ENCODE measurements at places on chromosomes 11 and 22. TPM values are rescaled to one million over a fixed set of nuclear protein-coding genes. Genes with fewer than 3 reads are reported as not detected.

DNA sequence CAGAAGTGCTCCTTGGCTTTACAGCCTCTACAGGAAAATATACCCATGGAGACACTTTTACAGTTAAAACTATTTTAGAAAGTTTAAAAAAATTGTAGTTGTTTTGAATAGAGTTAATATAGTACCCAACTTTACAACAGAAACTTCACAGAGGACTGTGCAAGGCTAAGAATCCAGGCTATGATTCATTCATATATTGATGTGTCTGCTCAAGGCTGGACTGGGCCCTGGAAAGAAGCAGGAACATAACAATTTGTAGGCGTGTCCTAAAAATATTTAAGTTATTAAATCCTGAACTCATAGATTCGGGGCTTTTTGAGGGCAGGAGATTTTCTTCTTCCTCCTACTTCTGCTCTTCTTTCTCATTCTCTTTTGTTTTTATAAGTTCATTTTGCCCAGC lies 291.5 kb upstream of the CCDC179 start:
- H3K27ac ChIP-seq, result no peak overlapping the region
- no peaks in the 10 kb centered on the region for H3K36me3 ChIP-seq
- no peaks in the 10 kb centered on the region for H3K4me1 ChIP-seq

GRCh38 chr11:131692151-131692550 lies 321.7 kb downstream of the NTM start:
- no peak overlapping the region for H3K27ac ChIP-seq
- no peaks in the 10 kb centered on the region for H3K36me3 ChIP-seq
- no peak for DNase-seq
- no peaks in the 10 kb centered on the region for H3K4me1 ChIP-seq
- no peak overlapping the region for H3K4me3 ChIP-seq
- H3K27me3 ChIP-seq, result no peaks in the 10 kb centered on the region

- no peak overlapping the region for H3K4me3 ChIP-seq
- H3K36me3 ChIP-seq, result peaks cover 10% of the 10 kb centered on the region
- no peaks in the 10 kb centered on the region for H3K27me3 ChIP-seq
- no peak for DNase-seq
Measured at GRCh38 chr11:118744046-118744445, 46.9 kb downstream of the DDX6 start.

DNA sequence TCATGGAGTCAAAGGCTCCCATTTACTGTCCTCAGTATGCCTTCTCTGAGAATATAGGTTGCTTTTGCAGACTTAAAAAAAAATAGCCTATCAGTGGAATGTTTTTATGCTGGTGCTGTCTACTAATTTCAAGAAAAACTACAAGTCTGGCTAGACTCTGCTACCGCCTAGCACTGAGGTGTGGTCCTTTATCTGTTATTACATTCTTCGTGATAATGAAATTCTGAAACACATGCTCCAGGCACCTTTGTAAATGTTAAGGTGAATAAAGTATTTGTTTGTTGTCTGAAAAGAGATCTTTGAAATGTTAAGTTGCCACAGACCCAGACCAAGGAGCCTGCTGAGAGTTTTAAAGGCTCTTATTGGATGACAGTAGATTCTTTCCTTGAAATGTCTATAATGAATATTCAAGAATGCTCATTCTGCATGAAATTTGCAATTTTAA lies 95.3 kb downstream of the DBX1 start:
- H3K4me3 ChIP-seq, result no peak overlapping the region
- no peak for DNase-seq
- no peaks in the 10 kb centered on the region for H3K4me1 ChIP-seq
- H3K27me3 ChIP-seq, result no peaks in the 10 kb centered on the region
- H3K27ac ChIP-seq, result no peak overlapping the region

GRCh38 chr11:133821776-133822175 lies 23.5 kb downstream of the SPATA19 start:
- no peak overlapping the region for H3K4me3 ChIP-seq
- peaks cover 15% of the 10 kb centered on the region for H3K27me3 ChIP-seq
- DNase-seq, result peak; percentile 27
- H3K36me3 ChIP-seq, result no peaks in the 10 kb centered on the region

DNA sequence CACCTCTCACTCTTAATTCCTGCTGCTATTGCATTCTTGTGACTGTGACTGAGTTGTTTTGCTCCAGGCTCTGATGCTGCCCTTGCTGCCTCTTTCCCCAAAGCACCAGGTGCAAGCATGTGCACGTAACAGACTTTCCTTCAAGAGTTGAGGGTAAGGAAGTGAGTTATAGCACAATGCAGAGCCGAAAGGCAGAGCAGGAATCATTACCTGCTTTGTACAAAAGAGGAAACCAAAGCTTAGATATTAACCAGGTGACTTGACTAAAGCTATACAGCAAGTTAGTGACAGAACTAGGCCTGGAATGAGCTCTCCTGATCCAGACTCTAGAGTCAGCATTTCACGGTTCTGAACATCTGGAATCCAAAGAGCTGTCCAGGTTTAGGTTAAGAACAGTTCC lies 33.6 kb downstream of the NEU3 start:
- DNase-seq, result no peak
- H3K27ac ChIP-seq, result no peak overlapping the region
- H3K4me3 ChIP-seq, result no peak overlapping the region
- no peaks in the 10 kb centered on the region for H3K36me3 ChIP-seq

- no peaks in the 10 kb centered on the region for H3K4me1 ChIP-seq
- peaks cover 91% of the 10 kb centered on the region for H3K27me3 ChIP-seq
- H3K27ac ChIP-seq, result no peak overlapping the region
- no peak for DNase-seq
- H3K36me3 ChIP-seq, result no peaks in the 10 kb centered on the region
Measured at GRCh38 chr11:117584056-117584830, 212.8 kb downstream of the DSCAML1 start.

DNA sequence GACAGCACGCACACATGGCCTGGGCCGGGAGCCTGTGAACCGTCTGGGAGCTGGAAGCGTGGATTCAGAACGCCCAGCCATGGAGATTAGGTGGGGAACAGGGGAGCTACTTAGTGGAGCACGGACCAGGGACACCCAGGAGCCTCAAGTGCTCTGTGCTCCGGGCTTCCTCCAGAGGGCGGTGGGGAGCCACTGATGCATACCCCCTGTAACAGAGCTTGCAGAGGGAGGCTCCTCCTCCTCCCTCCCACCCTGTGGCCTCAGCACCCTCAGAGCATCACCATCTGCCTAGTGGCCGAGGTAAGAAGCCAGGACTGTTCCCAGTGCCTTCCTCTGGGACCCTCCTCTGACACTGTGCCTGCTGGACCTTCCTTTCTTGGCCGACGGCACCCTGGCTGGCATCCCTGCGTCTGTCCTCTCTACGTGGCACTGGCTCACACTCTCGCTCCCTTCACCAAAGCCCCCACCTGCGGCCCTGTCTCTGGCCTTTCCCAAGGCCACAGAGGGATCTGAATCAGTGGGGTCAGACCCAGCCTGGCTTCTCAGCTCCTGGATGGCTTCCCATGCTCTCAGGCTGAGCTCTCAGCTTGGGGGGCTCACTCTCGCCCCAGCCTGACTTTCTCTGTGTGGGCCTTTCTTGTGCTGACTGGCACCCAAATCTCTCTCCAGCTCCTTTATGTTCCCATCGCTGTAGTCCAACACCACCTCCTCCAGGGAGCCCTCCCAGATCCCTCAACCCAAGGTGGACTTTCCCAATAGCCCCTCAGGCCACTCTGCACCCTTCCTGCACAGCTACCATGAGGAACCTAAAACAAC lies 780.9 kb downstream of the BRD1 start:
- no peaks in the 10 kb centered on the region for H3K27me3 ChIP-seq
- DNase-seq, result peak; percentile 5
- H3K4me1 ChIP-seq, result no peaks in the 10 kb centered on the region
- H3K27ac ChIP-seq, result no peak overlapping the region
- no peak overlapping the region for H3K4me3 ChIP-seq

Gene OR4D5
- total RNA-seq, result not detected

Gene PDE2A
- total RNA-seq, result 4.3 TPM

Gene NLRP10
- not detected for total RNA-seq

Gene DEUP1
- not detected for total RNA-seq

Gene APOC3
- total RNA-seq, result not detected
